ENCODE measurements at places on chromosomes 3 and 15.

DNA sequence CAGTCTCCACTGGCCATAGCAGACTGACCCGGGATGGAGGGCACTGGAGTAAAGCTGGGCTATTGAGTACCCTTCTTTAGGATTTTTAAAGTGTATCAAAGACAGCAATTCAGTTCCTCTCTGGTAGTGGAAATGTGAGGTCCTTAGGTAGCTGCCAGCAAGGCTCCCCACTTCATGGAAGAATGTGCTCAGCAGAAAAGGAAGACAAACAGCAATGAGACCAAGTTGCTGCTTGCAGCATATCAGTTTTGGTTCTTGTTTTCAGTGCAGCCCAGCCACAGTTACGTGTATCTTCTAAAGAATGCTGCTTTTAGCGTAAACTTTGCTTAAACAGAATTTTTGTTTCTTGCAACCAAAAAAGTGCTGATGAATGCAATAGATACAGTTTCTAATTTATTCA lies 374.0 kb upstream of the CBLB start:
- DNase-seq: no peak

DNA sequence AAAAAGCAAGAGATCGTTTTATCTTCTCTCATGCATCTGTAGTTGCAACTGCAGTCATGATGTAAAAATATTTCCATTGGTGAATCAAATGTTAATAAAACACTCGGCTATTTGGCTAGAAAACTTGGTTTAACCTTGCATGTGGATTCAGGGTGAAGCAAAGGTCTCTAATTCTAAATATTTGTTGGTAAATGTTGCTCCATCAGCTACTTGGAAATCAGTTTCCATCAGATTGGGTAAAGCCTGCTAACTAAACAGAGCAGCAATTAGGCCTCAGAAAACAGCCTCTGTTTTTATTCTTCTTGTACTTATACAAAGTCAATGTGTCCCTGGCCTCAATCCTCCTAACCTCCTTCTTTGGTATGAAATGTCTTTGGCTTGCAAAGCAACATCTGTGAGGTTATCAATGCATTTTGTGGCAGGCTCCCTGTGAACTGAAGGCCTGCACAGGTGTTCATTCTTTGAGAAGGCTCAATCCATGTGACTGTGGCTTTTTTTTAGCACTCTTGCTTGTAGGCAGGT lies 312.3 kb downstream of the WDR72 start:
- no peak for DNase-seq

- DNase-seq: no peak
Observed at GRCh38 chr3:9550999-9551398, 2.6 kb downstream of the LHFPL4 start.

GRCh38 chr15:56869573-56869972 lies 48.9 kb upstream of the TCF12 start:
- DNase-seq: peak; percentile 7

DNA sequence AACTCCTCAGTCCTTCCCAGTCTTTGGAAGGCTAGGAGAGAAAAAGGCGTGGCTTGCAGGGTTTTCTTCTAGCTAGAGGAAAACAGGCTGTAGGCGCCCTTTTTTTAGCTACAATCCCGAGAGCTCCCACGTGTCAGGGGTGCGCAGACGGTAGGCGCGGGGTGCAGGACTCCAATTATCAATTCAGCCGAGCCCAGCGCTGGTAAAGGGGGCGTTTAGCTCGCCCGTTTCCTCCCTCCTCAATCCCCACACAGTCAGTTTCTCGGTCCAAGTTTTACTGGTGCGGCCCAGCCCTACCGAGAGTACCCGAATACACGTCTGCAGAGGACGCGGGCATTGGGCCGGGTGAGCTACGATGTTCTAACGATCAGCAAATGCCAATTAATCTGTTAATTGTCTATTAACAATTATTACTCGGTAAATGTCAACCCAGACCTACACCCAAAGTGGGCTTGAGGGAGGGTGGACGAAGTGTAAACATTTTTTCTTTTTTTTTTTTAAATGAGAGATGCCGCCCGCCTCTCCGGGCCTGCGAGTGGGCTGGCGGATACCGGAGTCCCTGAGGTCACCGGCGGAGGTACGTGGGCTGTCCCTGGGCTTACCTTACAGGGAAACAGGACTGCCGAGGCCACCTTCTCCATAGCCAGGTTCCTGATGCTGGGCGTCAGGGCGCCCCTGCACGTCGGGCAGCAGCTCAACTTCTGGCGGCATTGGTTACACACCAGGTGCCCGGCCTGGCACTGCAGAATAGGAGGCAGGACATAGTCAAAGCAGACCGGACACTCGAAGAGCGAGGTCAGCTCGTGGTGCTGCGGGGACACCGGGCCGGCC lies 923 bp downstream of the SIAH2 start:
- peak; percentile 36 for DNase-seq

DNA sequence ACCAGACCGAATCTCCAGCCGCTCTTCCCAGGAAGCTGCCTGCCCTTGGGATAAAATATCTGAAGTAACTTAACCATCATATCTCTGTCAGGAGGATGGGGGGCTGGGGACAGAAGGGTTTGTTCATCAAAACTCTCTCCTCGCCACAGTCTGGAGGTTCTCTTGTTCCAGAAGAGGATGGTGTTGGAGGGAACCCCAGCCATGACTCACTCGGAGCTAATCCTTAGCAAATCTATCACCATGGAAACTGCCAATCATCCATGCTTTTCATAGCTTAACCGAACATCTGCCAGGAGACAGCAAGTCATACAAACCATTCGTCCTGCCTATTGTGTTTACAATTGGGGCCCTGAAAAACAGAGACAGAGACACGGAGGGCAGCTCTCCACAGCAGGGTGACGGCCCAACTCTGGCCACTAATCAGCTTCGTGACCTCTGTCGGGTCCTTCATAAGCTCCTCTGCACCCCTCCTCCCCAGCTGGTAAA lies 73.8 kb upstream of the HEG1 start:
- peak; percentile 34 for DNase-seq

DNA sequence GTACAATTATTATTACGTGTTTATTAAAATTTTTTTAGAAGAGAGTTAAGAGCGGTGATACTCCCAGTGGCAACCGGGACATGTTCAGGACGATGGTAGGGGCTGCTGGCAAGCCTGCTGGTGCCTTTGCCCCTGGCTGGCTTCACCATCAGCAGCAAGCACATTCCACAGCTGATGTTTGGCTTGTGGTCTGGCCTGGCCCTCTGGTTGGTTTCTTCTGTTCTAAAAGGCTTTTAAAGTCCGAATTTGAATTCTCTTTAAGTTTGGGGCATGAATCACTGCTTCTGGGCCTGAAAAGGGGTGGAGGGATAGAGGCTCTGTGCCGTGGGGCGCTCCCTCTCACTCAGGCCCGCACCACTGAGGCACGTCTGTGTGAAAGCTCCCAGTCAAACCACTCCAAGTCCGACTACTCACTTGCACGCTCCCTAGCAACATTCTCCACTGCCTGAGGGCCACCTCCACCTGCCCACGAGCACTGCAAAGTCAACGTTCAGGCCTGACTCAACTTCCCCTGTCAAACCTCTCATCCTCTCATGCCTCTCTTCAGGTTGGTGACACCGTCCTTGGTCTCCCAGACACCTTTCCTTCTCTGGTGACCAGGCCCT lies 10.1 kb downstream of the ITGA11 start:
- no peak for DNase-seq

DNA sequence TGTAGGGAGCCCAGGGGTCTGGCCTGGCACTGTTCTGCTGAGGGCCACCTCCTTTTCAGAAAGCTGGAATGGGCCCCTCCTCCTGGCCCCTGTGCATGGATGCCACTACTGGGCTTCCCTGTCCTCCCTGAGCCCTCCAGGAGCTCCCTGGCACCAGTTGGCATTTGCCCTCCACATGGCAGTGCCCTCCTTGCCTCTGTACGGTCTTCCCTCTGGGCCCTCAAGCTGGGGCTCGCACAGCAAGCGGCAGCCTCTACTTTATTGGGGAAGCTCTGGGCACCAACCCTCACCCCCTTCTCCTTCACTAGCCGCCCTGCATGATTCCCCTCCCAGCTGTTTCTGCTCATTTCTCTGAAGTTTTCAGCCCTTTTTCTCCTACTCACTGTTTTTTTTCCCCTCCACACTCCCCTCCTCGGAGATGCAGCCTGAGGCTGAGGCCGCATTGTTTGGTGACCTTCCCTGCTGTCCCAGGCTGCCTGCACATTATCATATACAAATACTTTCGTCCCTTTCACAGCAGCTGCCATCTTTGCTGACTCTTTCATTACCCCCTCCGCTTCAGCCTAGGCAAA lies 127.3 kb downstream of the EEFSEC start:
- peak; percentile 85 for DNase-seq

GRCh38 chr3:190368881-190369280 lies 19.1 kb upstream of the CLDN16 start:
- DNase-seq: no peak

DNA sequence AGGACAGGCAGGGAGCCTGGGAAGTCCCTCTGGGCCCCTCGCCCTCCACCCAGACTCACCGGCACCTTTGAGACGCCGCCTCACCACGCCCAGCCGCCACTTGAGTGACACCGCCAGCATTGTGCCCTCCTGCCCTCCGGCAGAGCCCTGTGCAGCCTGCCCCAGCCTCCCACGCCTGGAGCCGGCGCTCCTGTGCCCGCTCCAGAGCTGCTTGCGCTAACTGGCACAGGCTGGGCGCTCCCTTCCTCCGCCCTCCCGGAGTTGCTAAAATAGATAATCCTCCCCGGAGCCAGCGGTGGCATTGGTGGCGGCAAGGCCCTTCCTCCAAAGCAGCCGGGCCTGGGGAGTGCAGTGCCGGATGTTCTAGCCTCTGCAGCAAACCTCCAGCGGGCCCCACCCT lies 15.7 kb upstream of the GRIP2 start:
- no peak for DNase-seq

- DNase-seq: no peak
Observed at GRCh38 chr15:66634540-66634939, 67.5 kb upstream of the SMAD6 start.

- DNase-seq: no peak
Observed at GRCh38 chr15:42079401-42079908, 14.9 kb downstream of the PLA2G4D start.

GRCh38 chr15:97210277-97210676 lies 750.2 kb upstream of the ARRDC4 start:
- DNase-seq: no peak

DNA sequence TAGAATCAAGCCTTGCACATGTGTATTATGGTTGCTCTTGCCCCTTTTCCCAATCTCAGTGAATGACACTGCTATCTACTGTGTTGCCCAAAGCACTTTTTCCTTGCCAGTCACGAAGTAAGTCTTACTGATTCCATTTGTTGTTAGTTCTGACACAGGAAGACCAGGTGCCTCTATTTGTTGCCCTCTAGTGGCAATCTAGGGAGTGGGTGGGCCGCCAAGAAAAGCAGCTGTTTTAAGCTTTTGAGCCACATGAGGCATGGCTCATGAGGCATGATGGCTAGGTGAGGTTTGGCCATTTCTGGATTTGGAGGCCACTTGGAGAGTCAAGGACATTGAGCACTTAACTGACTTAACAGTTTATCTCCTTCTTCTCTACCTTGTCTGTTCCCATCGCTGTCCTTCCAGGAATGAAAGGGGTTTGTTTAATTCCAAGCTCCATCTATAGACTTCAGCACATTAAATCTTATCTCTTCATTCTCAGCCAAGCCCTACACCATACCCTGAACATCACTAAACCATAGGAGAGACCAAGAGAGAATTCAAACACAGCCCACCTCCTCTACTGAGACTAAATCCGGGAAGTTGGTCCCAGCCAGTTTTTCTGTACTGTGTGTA lies 103.1 kb downstream of the HCN4 start:
- no peak for DNase-seq

DNA sequence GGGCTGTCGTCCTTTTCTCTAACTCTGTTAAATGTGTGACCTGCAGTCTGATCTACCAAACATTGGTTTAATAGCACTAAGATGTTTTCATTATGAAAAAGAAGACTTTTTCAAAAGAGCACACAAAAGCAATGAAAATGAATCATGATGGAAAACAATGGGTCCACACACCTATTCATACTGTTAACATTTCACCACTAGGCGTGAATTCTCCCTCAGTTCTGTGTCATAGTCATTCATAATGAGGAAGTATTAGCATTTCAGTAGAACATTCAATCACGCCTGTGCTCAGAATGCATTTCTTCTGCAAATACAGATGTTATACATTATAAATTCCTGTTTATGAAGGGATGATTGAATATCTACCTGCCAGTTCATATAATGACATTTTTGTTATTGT lies 35.9 kb downstream of the EIF4E3 start:
- no peak for DNase-seq

DNA sequence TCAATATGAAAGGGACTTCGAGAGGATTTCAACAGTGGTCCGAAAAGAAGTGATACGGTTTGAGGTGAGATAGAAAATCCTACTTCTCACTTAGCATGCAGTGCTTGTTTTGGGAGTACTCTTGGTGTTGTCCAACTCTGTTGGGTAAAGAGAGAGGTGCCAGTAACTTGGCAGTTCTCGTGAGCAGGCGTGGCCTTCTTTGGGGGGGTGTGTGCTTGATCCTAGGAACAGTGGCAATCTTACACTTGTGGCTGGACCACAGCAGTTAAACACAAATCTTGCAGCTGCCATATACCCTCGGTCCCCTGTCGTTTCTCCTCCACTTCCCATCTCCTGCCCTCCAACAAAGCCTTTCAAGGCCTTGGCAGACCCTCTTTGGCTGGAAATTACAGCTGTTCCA lies 15.2 kb upstream of the SNX22 start:
- DNase-seq: no peak

- peak; percentile 50 for DNase-seq
Observed at GRCh38 chr15:50685976-50686468, 575 bp downstream of the TRPM7 start.

GRCh38 chr3:127690106-127690505 lies 17.4 kb downstream of the ABTB1 start:
- no peak for DNase-seq

- DNase-seq: no peak
Observed at GRCh38 chr3:151386056-151386455, 1.5 kb upstream of the P2RY12 start.

DNA sequence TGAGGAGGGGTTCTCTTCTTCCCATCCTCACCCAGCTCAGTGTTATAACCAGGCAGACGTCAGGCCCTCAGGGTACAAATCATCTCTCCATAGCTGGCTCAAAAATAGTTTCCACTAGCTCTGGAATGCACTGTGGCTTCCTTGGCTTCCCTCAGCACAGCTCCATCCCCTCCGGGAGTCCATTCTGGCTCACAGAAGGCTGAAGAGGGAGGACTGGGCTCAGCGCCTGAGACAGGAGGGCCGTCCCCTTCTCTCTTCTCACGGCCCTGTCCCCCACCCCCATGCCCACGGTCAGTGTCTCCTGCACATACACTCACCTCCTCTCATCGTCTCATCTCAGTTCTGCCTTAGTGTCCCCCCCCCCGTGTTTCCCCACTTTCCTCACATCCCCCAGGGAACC lies 50.1 kb downstream of the UMPS start:
- DNase-seq: no peak

DNA sequence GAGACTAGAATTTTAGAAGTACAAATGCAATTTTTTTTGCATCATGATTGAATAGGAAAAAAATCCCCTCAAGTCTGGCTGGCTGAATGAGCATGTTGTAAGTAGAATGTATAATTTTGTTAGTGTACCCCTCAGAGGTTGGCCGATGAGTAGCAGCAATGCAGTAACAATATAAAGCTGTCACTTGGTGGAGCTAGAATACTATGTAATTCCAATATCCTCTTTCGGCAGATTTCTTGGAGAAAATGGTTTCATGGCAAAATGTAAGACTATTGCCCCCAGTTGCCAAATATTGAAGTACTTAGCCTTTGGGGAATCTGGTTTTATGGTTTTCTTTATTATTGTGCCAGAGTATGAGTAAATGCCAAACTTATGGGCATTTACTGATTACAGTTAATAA lies 39.8 kb upstream of the SGO1 start:
- DNase-seq: peak; percentile 0
